Thoracic aorta (tissue), 2 donors: ENCODE measurements at places on chromosomes 2 and 18. TPM values are rescaled to one million over a fixed set of nuclear protein-coding genes. Genes with fewer than 3 reads are reported as not detected.

FKBP1B gene
- 7.3 TPM for total RNA-seq

TMEM17 gene
- total RNA-seq = 0.42 TPM

RAB6C gene
- not detected for total RNA-seq

SLC14A1 gene
- 76.3 TPM for total RNA-seq

MAB21L4 gene
- not detected for total RNA-seq

CAPN14 gene
- total RNA-seq = 0.14 TPM

RFTN2 gene
- 9.3 TPM for total RNA-seq

ABCG8 gene
- total RNA-seq = not detected

DNA sequence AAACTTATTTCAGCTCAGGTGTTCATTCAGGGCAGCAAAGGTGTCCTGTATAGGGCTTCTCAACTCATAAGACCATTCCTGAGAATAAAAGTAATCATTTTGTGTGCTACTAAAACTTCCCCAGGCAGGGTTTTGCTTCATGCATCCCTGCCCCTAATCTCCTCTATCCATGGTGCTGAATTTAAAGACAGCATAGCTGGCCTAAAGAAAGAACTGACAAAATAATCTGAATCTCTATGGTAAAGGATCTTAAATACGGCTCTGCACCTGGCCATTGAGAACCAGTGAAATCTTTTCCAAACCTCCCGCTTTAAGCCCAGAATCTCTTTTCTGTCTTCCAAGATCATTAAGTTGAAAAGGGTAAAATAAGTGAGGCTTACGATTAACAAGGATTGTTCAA is 292.1 kb upstream of the KLHL29 start:
- H3K4me1 ChIP-seq = no peaks in the 10 kb centered on the region
- no peaks in the 10 kb centered on the region for H3K36me3 ChIP-seq
- no peak for DNase-seq
- H3K4me3 ChIP-seq = no peak overlapping the region
- H3K27ac ChIP-seq = no peak overlapping the region

- no peak overlapping the region for H3K4me3 ChIP-seq
- H3K4me1 ChIP-seq = no peaks in the 10 kb centered on the region
- H3K27me3 ChIP-seq = no peaks in the 10 kb centered on the region
- H3K36me3 ChIP-seq = peaks cover 13% of the 10 kb centered on the region
Observed at GRCh38 chr2:101012706-101013181, 10.7 kb downstream of the RPL31 start.

DNA sequence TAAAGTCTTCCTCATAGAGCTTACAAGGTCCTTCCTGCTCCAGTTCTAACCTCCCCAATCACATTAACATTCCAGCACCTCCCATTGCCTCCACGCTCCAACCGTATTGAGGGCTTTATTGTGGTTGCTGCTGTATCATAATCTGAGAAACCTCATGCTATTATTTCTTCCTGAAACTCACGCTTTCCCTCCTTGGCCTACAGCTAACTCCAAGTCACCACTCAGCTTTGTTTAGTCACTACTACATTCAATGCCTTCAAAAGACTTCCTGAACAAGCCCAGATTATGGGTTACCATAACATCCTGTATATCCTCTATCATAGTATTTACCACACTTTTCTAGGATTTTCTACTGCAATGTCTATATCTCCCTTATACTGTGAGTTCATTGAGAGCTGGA is 230.4 kb downstream of the IKZF2 start:
- H3K36me3 ChIP-seq = no peaks in the 10 kb centered on the region
- no peaks in the 10 kb centered on the region for H3K27me3 ChIP-seq
- H3K27ac ChIP-seq = no peak overlapping the region
- H3K4me1 ChIP-seq = no peaks in the 10 kb centered on the region
- no peak overlapping the region for H3K4me3 ChIP-seq
- DNase-seq = no peak

DNA sequence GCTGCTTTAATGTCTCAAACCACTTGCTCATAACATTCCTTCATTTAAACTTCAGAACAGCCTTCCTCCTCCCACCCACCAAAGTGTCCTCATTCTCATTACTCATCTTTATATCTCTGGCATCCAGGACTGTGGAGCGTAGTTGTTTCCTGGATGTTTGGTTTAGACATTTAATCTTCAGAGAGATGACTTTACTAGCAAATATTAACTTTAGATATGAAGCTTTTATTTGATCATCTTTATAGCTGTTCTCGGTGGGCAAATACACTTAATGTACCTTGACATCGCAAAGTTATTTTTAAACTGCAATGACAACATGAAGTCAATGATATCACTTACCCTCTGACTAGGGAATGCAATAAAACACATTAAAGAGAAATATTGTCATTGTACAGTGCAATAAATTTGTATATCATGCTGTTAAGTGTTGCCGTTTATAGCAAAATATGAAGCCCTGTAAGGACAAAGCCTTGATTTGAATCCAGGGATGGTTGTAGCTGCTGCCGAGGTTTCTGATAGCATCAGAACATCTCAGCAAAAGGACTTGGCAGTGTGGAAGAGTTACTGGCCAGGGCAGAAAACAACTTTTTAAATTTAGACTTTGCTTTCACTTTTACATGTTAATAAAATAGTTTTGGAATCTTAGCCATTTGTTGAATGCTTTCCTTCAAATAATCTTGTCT is 4.6 kb upstream of the LAMA3 start:
- DNase-seq = no peak
- H3K36me3 ChIP-seq = no peaks in the 10 kb centered on the region
- no peak overlapping the region for H3K4me3 ChIP-seq
- no peaks in the 10 kb centered on the region for H3K27me3 ChIP-seq
- no peak overlapping the region for H3K27ac ChIP-seq

GRCh38 chr2:11077411-11077810 is 77.9 kb upstream of the SLC66A3 start:
- no peak for DNase-seq
- H3K36me3 ChIP-seq = no peaks in the 10 kb centered on the region
- H3K27me3 ChIP-seq = no peaks in the 10 kb centered on the region
- no peak overlapping the region for H3K4me3 ChIP-seq

DNA sequence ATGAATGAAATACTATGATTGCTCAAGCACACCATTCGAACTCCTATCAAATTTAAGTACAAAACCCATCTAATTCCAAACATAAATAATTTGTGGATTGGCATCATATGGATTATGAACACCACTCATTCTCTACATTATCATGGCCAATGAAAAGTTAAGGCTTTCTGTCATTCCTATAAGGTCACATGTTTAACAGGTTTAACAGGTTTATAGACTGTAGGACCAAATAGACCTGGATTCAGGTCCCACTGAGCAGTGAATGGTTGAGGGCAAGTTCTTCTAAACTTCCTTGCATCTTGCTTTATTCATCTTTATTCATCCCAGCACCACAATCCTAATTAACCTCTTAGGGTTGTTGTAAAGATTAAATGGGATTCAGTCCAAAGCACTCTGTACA is 33.4 kb downstream of the FBXO36 start:
- H3K4me3 ChIP-seq = no peak overlapping the region
- DNase-seq = no peak
- no peak overlapping the region for H3K27ac ChIP-seq

DNA sequence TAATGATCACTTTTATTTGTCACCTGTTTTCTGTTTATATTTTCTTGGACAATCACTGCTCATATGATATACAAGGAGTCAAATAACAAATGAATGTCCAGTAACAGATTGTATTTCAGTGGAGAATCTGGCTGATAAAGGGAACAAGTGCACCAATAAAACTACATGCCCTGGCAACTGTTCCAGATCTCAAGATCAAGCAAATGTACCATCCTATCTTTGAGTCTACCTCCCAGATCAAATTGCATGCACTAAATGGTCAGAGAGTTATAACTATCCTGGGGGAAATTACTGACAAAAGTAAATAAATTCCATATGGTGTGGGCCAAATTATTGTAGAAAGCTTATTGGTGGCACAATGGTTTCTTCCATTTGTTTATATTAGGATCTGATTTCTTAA is 452.8 kb downstream of the MBD2 start:
- no peak overlapping the region for H3K4me3 ChIP-seq
- H3K27me3 ChIP-seq = no peaks in the 10 kb centered on the region
- no peak for DNase-seq
- H3K27ac ChIP-seq = no peak overlapping the region

GRCh38 chr2:186868344-186868743 is 19.4 kb upstream of the ZSWIM2 start:
- H3K27me3 ChIP-seq = no peaks in the 10 kb centered on the region
- H3K36me3 ChIP-seq = no peaks in the 10 kb centered on the region
- no peak overlapping the region for H3K27ac ChIP-seq
- H3K4me3 ChIP-seq = no peak overlapping the region
- no peaks in the 10 kb centered on the region for H3K4me1 ChIP-seq

GRCh38 chr2:187509667-187510417 is 44.4 kb downstream of the TFPI start:
- no peaks in the 10 kb centered on the region for H3K4me1 ChIP-seq
- DNase-seq = no peak
- no peak overlapping the region for H3K4me3 ChIP-seq
- H3K36me3 ChIP-seq = no peaks in the 10 kb centered on the region

DNA sequence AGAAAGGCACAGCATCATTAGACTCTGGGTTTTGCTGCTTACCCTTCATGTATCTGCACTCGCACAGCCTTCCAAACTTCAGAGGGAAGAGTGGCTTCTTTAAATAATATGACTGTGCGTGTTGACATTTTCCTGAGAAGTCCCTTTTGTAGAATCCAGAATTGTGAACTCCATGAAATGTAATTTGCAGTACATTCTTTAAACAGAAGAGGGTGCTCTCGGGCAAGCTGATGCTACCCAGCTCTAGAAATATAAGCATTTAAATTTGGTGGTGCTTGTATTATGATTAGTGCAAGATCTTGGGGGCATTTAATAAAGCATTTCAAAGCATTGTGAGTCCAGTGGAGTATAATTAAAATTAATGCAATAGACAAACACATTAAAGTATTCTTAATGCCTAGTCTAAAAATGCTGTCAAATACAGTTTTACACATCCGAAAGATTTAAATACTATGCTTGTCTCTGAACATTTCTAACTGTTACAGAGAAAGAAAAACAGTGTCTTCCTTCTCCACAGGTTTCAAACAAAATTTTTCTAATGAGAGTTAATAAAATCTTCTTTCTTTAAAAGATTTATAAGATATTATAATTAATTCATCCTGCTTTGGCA is 17.3 kb upstream of the GTF2A1L start:
- H3K4me1 ChIP-seq = no peaks in the 10 kb centered on the region
- no peaks in the 10 kb centered on the region for H3K36me3 ChIP-seq
- H3K27me3 ChIP-seq = no peaks in the 10 kb centered on the region
- H3K27ac ChIP-seq = no peak overlapping the region
- no peak for DNase-seq
- no peak overlapping the region for H3K4me3 ChIP-seq

- H3K36me3 ChIP-seq = no peaks in the 10 kb centered on the region
- DNase-seq = no peak
- H3K4me1 ChIP-seq = no peaks in the 10 kb centered on the region
- no peak overlapping the region for H3K4me3 ChIP-seq
Observed at GRCh38 chr2:79370976-79371538, 141.8 kb upstream of the CTNNA2 start.

- H3K27me3 ChIP-seq = no peaks in the 10 kb centered on the region
- H3K27ac ChIP-seq = no peak overlapping the region
- peaks cover 5% of the 10 kb centered on the region for H3K4me1 ChIP-seq
- no peak overlapping the region for H3K4me3 ChIP-seq
- DNase-seq = no peak
Observed at GRCh38 chr2:160221391-160222276, 21.6 kb upstream of the ITGB6 start.

- no peak for DNase-seq
- H3K27ac ChIP-seq = no peak overlapping the region
- H3K4me1 ChIP-seq = no peaks in the 10 kb centered on the region
- no peaks in the 10 kb centered on the region for H3K27me3 ChIP-seq
- H3K4me3 ChIP-seq = no peak overlapping the region
- H3K36me3 ChIP-seq = peaks cover 23% of the 10 kb centered on the region
Observed at GRCh38 chr2:157758586-157758985, 117.5 kb downstream of the ACVR1 start.

DNA sequence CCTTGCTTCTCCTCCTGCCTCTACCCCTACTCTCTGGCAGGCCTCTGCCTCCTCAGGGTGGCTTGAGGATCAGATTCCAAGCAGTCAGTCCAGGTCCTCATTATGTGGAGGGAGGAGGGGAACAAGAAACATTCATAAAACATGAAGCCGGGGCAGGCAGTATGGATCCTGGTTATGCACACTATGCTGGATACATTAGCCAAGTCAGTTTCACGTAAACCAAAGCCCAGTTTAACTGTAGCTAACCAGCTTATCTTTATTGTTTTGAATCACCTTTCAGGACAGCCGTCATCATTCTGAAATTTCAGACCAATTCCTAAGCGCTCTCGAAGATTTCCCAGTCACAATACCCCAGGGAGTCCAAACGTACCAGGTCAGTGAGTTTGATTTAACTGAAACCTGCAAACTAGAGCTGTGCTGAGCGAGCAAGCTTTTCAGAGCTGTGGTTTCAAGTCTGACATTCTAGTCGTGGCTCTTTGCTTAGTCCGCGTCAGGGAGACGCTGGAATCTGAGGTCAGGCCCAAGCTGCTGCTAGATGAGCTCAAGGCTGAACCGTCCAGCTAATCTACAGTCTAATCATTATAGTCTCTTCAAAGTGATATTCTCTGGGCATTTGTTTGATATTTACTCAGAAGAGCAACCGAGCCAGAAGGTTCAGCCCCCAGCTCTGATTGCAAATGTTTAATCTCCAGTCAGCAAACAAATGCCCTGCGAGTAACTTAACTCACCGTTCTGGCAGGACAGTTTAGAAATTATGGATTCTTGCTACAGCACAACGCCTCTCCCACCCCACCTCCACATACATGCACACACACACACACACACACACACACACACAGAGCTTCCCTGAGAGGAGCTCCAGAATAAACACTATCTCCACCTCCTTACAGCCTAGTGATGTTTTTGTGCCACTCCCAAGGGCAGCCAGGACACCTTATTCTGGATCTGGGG is 63.8 kb upstream of the BZW1 start:
- no peaks in the 10 kb centered on the region for H3K36me3 ChIP-seq
- no peak for DNase-seq
- peaks cover 11% of the 10 kb centered on the region for H3K4me1 ChIP-seq
- peak overlapping the region; percentile 19 for H3K4me3 ChIP-seq
- H3K27me3 ChIP-seq = no peaks in the 10 kb centered on the region
